Astrocyte of the spinal cord (primary cell): ENCODE measurements at places on chromosomes 13 and 19.

GRCh38 chr19:54282686-54283470 is 2.0 kb upstream of the LILRB2 start:
- DNase-seq = no peak

GRCh38 chr19:30670011-30670329 is 297.8 kb downstream of the ZNF536 start:
- no peak for DNase-seq

DNA sequence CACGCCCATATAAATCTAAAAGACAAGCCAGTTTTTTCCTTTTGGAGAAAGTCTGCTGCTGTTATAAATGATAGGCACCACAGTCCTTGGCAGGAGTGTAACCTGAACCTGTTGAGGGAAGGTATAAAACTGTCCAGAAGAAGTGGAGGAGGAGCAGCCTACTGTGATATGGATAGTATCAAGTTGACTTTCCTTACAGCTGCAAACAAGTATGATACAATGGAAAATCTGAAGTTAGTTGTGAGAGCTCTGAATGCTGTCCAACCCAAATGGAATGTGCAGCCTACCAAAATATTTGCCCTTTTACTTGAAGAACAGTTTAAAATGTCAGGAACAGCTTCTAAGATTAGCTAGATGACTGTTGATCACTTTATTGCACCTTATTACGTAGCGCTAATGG is 399.6 kb downstream of the FGF14 start:
- DNase-seq = peak; percentile 35

GRCh38 chr19:46629546-46630025 is 4.7 kb upstream of the PTGIR start:
- no peak for DNase-seq
